Activated naive CD4-positive, alpha-beta T cell treated with anti-CD3 and anti-CD28 coated beads, Interleukin-2, amount 50 U/mL, for 16 hours (primary cell): ENCODE measurements at places on chromosomes 4 and X.

GRCh38 chrX:110402091-110402849 is 43.6 kb downstream of the RTL9 start:
- no peak for DNase-seq

- no peak for DNase-seq
These were observed 37.5 kb downstream of the ARHGAP10 start for GRCh38 chr4:147769386-147769785.

DNA sequence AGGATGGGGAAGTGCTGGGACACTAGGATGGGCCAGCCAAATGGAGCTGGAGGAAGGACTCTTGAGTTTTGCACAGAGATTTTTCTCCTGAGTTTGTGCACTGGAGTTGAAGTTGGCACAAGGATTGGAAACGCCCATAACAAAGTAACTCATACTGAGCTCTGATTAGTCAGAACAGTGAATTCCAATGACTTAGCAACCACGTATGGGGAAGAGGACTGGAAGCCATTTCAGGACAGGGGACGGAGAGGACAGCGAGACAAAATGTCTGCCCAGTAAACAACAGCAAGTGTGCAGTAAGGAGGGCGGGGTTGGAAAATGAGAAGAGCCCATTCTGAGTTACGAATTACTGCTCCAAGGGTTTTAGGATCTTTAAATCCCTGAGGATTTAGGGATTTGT is 5.9 kb downstream of the RIPPLY1 start:
- DNase-seq = no peak

DNA sequence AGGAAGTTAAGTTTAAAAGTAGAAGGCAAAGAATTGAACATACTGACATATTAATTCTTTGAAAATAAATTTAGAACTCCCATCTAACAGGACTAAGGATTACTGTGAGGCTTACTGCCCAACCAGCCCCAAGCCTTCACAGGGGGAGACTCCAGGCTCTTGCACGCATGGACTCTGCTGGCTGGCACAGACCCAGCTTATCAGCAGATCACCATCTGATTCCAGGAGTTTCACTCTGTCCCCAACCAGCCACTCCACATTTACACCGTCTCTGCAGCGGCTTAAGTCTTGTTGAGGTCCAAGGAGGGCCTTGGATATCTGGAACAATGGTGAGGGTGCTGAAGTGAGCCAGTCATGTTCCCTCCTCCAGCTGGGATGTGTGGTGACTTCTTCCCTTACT is 16.4 kb upstream of the OTUD4 start:
- DNase-seq = no peak

- DNase-seq = no peak
These were observed 1250.4 kb downstream of the PCDH18 start for GRCh38 chr4:136281889-136282288.

GRCh38 chrX:79176028-79176427 is 31.5 kb downstream of the GPR174 start:
- no peak for DNase-seq

DNA sequence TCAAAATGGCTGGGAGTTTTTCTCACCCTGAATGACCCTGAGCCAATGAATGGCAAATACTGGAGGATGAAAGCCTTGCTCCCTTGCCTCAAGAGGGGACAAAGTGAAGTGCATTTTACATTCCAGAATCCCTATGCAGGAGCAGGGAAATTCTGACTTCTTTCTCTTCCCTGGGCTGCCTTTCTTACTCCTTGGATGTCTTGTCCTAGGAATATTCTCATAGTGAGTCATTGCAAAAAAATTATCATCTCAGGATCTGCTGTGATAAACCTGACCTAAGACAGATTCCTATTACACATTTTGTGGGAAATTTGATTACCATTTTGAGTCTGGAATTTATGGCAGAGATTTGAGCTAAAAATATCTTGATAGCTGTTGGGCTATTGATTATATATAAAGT is 199.9 kb downstream of the TMA16 start:
- DNase-seq = no peak

- DNase-seq = no peak
These were observed 64.5 kb downstream of the CENPC start for GRCh38 chr4:67480810-67481209.

DNA sequence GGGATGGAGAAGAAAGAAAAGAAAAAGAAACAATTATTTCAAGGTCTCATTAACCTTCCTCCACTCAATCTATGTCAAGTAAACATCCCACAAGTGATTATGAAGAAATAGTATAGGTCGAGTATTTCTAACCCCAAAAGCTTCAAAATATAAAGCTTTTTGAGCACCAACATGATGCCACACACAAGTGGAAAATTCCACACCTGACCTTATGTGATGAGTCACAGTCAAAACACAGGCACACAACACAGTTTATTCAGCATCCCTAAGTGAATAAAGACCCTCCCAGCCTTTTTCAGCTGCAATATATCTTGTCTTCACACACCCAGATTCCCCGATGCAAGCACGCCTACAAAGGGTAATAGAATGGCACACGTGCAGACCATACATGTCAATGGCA is 51.7 kb upstream of the VEGFC start:
- DNase-seq = no peak

- DNase-seq = no peak
These were observed 83.6 kb downstream of the MID1 start for GRCh38 chrX:10536744-10537143.

- DNase-seq = no peak
These were observed 155.6 kb downstream of the BMPR1B start for GRCh38 chr4:94913316-94913715.

- DNase-seq = no peak
These were observed 56.1 kb upstream of the TMEM131L start for GRCh38 chr4:153409924-153410501.

DNA sequence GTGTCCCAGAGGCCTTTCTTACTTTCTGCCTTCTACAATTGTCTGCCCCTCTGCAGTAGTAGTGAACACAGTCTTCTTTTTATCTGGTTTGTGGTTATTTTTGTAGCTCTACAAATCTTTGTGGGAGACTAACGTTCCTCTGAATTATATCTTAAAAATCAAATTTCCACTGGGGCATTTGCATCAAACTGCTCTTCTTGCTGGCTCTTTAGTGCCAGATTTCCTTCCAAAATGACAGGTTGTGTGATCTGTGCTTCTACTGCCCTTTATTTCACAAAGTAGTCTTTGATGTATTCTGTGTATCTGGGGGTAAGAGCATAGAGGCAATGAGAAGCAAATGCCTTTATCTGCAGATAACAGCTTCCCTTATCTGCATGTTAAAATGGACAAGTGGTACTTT is 34.5 kb downstream of the TSPAN7 start:
- DNase-seq = no peak

GRCh38 chr4:77185686-77186085 is 28.7 kb downstream of the CCNG2 start:
- no peak for DNase-seq

DNA sequence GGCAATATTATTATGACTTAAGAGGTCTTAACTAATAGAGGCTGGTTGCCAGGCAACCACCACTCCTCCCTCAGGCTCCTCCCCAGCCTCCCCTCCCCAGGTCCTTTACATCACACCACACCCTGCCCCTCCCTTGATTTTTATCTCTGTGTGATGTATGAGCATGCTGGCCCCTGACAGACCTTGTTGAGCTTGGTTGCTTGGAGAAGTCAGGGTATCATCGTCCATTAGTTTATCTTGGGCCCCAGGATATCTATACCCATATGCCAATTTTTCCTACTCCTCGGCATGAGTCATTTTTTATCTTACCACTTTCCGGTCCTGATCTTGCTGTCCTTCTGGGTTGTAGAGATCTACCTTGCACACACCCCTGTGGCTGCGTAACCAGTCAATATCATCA is 2.5 kb downstream of the AKAP4 start:
- no peak for DNase-seq

GRCh38 chr4:114476310-114476709 is 122.3 kb upstream of the UGT8 start:
- no peak for DNase-seq

- no peak for DNase-seq
These were observed 9.9 kb downstream of the MMRN1 start for GRCh38 chr4:89904524-89904923.

DNA sequence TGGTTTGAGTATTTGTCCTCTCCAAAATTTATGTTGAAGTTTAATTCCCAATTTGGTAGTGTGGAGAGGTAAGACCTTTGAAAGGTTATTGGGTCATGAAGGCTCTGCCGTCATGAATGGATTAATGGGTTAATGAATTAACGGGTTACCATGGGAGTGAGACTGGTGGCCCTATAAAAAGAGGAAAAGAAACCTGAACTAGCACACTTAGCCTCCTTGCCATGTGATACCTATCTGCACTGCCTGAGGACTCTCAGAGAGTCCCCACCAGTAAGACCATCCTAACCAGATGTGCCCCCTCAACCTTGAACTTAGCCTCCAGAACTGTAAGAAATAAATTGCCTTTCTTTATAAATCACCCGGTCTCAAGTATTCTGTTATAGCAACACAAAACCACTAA is 39.3 kb downstream of the PAGE1 start:
- no peak for DNase-seq

DNA sequence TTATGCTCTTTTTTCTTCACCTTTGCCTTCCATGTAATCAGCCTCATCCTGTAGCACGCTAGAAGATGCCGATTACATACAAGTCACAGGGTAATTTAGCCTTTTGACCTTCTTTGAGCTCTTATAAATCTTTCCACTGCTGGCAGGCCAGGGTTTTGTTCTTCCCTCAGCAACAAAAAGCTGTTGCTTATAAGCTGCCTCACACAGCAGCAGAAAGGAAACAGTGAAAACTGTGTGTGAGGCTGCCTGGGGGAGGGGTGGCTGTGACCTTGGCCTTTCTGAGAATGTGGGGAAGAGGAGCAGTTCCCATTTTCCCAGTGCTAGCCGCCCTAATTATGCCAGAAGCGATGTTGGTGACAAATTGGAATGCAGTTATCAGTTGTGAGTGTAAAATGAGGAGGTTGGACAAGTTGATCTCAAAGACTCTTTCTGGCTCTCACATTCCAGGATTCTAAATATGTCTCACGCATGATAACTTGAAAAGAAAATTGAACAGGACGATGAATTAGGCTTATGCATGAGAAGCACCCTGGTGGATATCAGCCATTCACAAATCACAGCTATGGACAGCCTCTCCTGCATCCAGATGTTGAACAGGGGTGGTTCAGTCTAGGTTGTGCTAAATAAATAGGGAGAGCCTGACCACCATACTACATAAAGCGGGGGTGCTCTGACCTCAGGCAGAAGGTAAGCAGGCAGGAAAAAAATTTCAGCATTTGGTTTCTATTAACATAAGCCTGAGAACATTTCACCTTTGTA is 25.7 kb downstream of the SLITRK2 start:
- no peak for DNase-seq

GRCh38 chrX:120824021-120824420 is 51.6 kb downstream of the CT47B1 start:
- DNase-seq = no peak

DNA sequence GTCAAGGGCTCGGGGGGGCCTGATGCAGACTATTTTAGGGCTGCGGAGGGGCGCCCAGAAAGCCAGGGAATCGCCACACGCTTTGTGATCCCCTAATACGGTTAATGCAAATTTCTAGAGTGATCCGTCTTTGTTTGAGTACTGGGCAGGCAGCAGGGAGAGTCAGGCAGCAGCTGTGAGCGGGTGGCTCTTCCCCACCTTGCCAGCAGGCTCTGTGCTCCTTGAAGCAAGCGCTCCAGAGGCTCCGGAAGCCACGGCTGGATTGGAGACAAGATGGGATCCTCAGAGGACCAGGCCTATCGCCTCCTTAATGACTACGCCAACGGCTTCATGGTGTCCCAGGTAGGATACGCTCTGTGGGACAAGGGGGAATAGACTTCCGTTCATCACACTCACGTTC is at the start of gene ASMT:
Gene ASMT, plus strand, starts transcription at position 133 of the 400 bp plus-strand sequence. Its CDS starts 141 bp downstream, at position 274.
- DNase-seq = no peak

DNA sequence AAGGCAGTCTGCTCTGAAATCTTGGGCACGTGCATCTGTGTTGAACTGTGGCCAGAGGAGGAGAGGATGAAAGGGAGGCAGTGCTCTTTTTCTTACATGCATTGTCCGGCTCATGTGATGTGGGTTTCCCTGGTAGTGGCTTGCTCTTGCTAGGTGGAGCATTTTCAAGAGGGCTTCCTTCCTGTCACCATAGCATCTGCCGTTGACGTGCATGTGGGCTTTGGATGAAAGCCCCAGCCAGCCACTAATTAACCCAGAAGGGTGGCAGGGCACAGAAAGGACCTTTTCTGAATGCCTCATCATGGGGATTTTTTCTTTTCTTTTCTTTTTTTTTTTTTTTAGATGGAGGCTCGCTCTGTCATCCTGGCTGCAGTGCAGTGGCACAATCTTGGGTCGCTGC is 121.3 kb downstream of the GPR143 start:
- DNase-seq = no peak

DNA sequence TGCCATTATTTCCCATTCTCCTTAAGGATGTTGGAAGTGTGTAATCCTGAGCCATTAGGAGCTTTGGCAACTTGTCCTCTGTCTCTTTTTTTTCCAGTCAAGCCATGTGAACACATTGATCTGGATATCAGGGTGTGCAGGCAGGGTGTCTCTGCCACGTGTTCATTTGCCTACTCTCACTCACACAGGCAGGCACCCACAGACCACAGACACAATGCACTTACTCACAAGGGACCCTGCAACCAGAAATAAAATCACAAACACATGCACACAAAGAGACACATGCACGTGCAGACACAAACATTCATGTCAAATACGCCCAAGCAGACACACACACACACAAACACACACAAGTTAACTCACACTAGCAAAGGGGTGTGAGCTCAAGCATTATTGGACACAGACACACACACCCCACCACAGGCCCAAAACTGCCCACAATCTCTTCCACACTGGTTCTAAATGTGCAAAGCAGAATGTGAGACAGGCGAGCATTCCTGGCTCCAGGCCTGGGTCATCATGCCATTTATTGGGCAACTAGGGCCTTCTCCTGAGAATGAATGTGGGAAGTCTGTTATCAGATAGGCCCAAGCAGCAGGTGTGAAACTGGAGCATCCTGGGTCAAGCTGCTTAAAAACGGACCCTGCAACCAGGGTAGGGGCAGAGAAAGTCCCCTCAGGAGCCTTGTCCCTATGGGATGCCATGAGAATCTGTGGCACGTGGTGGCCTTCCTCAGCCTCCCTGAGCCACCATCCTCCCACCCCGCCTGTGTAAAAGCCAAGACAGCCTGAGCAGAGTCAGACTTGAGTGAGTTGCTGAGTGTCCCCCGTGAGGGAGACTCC is 63.4 kb downstream of the NBDY start:
- no peak for DNase-seq

- DNase-seq = peak; percentile 76
These were observed at the start of gene KLHL2 for GRCh38 chr4:165207431-165208220. Gene KLHL2, plus strand, starts transcription at chr4:165207561. Its CDS starts 316 bp downstream, at chr4:165207877.

GRCh38 chrX:31588355-31588754 is 516.5 kb upstream of the FTHL17 start:
- DNase-seq = no peak

- DNase-seq = no peak
These were observed 58.6 kb upstream of the MCF2 start for GRCh38 chrX:139766545-139766983.

- DNase-seq = peak; percentile 49
These were observed 500 bp downstream of the GAR1 start for GRCh38 chr4:109816082-109816442.

- DNase-seq = no peak
These were observed 90.3 kb downstream of the RAPGEF2 start for GRCh38 chr4:159193046-159193620.

GRCh38 chr4:144710526-144710912 is 64.6 kb downstream of the HHIP start:
- DNase-seq = no peak

- no peak for DNase-seq
These were observed 161.6 kb upstream of the PRDX4 start for GRCh38 chrX:23505531-23506303.

- no peak for DNase-seq
These were observed 55.9 kb upstream of the USP9X start for GRCh38 chrX:41029332-41029731.

- DNase-seq = peak; percentile 79
These were observed 6.7 kb upstream of the SH3BP2 start for GRCh38 chr4:2786152-2786671.
